ENCODE measurements at places on chromosomes 11 and 22.

- DNase-seq, result no peak
Observed at GRCh38 chr22:37631448-37632173, 7.9 kb upstream of the SH3BP1 start.

DNA sequence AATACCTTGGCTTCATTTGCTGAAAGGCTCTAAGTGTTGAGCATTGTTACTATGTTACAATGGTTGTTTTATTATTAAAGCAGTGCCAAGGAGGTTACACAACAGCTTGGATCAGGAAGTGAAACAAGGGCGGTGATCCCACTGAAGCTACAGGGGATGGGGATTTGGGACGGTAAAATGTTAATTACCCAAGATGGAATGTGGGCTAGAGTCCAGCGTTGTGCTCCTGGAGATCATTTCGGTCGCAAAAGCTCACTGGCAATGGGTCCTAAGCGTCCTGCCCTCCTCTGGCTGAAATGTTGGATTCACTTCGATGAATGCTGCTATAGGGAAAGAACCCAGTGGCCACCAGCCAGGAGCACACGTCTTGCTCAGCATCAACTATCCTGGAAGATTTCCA, 48.3 kb downstream of the FAM83F start:
- no peak for DNase-seq

DNA sequence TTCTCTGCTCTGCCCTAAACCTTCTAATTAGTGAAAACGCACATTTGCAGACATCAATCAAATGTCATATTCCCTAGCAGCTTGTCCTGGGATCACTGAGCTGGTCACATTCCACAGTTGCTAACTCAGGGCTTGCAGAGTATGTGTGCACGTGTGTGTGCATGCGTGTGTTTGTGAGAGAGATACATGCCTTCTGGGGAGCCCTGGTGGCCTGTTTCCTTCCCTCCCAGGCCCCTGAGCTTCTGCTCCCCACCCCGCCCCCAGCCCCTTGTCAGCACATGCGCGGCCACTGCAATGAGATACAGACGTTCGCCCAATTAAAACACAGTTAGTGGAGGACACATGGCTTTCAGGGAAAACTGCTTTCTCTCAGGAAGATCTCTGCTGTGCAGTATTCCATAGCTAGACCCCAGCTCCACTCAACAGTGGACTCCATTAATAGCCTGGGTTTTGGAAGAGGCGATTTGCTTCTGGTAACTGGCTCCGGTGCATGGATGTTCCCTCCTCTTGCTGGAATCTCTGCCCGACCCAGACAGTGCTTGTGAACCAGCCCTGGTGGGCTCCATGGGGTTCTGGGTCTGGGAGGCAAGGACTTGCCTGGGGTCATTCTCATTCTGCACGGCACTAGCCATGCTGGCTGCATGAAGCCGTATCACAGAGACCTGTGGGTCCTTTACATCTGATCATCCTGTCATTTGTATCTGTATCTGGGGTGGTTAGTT, 17.7 kb downstream of the LRP5 start:
- no peak for DNase-seq

DNA sequence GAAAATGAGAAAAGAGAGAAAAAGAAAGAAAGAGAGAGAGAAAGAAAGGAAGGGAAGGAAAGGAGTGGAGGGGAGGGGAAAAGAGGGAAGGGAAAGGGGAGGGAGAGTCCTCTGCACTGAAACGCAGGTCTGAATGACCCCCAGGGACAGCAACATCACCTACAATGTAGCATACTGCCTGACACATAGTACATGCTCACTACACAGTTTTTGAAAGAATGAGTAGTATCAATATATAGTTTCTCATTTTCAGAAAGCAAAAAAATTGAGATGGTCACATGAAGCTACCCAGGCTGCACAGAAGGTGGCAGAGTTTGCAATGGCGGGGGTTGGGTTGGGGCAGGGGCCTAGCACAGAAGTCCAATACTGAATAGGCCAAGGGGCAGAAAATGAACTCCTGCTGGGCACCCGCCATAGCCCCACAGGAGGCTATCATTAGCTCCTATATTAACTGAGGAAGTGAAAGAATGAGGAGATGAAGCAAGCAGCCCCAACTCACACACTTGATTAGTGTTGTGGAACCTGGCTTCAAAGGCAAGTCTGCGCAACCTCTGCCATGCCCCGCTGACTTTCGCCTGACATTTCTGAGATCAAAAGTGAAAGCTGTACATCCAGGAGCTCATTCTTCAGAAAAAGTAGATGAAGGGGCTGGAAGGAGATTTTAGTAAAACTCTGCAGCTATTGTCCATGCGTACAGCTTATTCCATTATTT, 241.2 kb upstream of the SYN3 start:
- DNase-seq, result no peak

- no peak for DNase-seq
Observed at GRCh38 chr11:72478669-72479068, 44.3 kb upstream of the CLPB start.

DNA sequence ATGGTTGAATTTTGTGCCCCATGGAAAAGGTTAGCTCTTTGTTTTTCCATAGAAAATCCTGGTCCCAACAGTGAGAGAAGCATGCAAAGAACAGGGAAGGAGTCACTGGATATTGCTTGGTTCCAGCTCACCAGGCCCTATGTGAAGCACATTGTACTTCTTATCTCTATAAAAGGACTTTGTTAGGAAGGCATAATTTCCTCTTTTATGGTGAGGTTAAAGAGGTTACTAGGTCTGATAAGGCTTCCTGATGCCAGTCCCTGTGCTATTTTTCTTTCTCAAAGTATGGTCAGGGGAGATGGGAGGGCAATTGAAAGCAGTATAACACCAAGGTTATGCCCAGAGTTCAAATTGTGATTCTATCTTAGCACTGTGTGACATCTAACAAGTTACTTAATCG, 162.6 kb downstream of the KIF18A start:
- peak; percentile 67 for DNase-seq

GRCh38 chr11:86184728-86185380, 59.7 kb upstream of the EED start:
- DNase-seq, result peak; percentile 75

GRCh38 chr11:19577976-19578619, 134.5 kb upstream of the NAV2 start:
- peak; percentile 26 for DNase-seq

DNA sequence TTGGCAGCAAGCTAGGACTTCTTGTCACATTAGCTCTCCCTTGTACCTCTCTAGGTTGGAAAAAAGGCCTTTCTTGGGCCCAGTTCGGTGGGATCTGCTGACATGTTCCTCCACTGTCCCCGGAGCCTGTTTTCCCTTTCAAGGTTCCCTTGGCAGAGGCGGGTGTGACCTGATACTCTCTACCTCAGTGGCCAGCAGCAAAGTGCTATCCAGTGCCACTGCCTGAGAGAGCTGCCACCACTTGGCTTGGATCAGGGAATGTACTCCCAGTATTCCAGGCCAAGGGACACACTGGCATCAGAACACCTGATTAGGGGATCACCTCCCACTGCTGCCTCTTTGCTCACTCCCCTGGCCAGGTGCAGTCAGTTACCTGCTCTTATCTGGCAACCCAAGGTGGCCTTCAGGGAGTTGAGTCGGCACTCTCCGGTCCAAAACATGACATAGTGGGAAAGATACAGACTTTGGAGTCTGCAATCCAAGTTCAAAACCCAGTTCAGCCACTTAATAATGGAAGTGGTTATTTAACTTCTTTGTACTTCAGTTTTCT, 17.8 kb upstream of the NAV2 start:
- DNase-seq, result no peak

- peak; percentile 43 for DNase-seq
Observed at GRCh38 chr11:5380740-5381342, 2.8 kb upstream of the OR51M1 start.

- peak; percentile 25 for DNase-seq
Observed at GRCh38 chr11:81787584-81788049, 946.0 kb downstream of the FAM181B start.

DNA sequence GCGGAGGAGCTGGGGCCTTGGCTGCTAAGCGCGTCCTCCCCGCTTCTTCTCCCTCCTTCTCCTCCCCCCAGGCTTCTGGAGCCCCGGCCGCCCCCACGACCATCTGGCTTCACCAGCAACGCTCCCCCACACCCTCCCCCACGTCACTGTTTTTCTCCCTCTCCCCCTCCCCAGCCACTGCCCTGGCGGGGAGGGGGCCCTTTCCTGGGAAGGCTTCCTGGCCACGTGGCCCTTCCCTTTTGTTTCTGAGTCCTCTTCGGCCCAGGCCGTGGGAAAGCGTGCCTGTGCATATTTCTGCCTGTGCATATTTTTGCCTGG, 27.7 kb downstream of the RTN4R start:
- DNase-seq, result no peak

DNA sequence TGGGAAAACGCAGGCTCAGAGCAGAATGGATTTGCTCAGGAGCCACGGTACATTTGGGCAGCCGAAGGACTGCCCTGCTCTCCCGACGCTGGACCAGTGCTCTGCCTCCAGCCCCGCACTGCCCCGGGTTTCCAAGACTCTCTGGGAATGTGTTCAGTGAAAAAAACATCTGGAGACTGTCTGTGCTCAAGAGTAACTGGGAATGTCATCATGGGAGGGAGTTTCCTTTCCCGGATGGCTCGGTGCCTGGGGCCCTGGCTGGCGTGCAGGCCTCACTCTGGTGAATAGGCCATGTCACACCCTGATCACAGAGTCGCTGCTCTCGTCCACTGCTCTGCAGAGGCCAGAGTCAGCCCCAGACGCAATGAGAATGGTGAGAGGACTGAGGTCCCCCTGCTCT, 9.8 kb upstream of the APOL6 start:
- peak; percentile 40 for DNase-seq

- DNase-seq, result no peak
Observed at GRCh38 chr11:13777341-13777985, 109.0 kb downstream of the FAR1 start.

DNA sequence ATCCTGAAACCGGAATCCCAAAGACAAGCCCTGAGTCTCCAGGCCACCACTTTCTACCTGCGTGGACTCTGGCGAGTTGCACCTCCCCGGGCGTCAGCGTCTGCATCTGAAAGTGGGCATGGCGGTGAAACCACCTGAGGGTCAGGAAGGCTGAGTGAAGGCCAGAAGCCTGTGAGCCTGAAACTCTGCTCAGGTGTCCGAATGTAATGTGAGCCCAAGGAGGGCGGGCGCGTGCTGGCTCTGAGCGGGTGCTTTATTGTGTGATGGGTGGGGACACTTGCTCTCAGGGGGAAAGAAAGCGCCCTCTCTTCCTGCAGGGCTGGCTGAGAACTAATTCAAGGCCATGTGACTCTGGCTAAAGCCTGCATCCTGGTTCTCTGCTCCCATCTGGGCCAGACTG, 135.6 kb downstream of the ST3GAL4 start:
- no peak for DNase-seq

DNA sequence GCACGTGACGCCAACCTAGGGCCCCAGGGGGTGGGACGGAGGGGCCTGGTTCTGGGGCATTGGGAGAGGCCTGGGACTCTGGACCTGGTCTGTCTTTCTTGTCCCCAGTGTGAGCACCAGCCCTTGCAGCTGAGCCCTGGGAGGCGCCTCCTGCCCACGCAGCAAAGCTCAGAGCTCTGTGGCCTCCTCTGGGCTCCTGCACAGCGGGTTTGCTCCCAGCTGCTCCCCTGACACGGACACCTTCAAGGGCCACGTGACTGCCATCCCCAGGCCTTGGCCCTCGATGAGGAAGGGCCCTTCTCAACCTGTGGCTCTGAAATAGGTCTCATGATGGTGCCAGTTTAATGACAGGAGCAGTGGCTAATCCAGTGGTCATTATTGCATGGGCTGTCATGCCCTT, 31.5 kb upstream of the CCDC188 start:
- DNase-seq, result peak; percentile 49

- no peak for DNase-seq
Observed at GRCh38 chr11:69075421-69076128, 26.8 kb downstream of the TPCN2 start.

GRCh38 chr11:99693941-99694492, 673.3 kb downstream of the CNTN5 start:
- DNase-seq, result no peak

- no peak for DNase-seq
Observed at GRCh38 chr11:112932593-112932992, 28.6 kb upstream of the NCAM1 start.

DNA sequence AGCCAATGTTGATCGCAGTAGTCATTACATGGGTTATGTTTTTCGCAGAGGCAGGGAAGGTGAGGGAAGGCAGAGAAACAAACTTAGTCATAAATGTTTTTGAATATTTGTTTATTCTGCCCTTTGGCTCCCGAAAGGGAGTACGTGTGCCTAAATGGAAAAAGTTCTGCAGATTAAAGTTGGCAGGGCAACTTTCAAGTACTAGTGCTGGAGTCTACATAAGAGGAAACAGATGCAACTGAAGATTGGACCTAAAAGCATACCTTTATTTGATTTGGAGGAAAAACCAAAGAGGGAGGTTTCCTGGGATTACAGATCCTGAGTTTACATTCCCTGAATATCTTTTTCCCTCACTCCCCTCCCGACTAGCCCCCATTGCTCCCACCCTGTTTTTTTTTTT, 5.7 kb downstream of the HSD17B12 start:
- DNase-seq, result no peak

DNA sequence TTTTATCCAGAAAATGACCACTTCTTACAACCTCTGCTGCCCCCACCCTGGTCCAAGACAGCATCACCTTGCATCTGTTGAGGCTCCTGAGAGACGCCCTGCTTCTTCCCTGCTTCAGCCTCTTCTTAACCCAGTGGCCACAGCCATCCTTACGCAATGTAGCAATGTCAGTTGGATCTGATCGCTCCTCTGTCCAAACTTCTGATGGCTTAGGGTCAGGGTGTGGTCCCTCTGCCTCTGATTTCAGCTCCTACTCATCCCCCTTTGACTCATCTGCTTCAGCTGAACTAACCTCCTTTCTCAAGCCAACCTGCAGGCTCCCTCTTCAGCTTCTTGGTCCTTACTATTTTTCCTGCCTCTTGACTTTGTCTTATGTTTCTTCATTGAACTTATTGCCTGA, 280.8 kb downstream of the KIRREL3 start:
- DNase-seq, result no peak

DNA sequence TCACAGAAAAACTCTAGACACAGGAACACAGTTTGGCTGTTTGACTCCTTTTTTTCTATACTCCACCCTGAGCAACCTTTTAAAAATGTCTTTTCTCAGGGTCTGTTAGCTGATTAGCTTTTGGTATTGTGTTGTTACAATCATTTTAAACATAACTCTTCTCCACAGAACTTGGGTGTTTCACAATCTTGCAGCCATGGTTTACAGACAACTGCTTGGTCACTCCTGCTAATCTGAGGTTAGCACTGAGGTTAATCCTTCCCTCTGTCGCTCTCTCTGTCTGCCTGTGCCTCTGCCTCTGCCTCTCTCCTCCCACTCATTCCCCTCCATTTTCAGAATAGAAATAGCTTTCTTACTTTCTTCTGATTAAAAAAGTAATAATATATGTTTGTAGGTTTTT, 62.4 kb upstream of the ZBED5 start:
- no peak for DNase-seq

GRCh38 chr22:39847477-39847876, 46.1 kb downstream of the ENTHD1 start:
- no peak for DNase-seq

GRCh38 chr11:130124096-130124495, 35.5 kb upstream of the ST14 start:
- DNase-seq, result no peak

GRCh38 chr22:40728731-40729189, 49.5 kb downstream of the MCHR1 start:
- DNase-seq, result peak; percentile 84

GRCh38 chr11:19595499-19595839, 117.2 kb upstream of the NAV2 start:
- no peak for DNase-seq

Data from small intestine (tissue), 16 donors.